BJ (cell line): ENCODE measurements at places on chromosomes 7 and 10. TPM values are rescaled to one million over a fixed set of nuclear protein-coding genes. Genes with fewer than 3 reads are reported as not detected.

DNA sequence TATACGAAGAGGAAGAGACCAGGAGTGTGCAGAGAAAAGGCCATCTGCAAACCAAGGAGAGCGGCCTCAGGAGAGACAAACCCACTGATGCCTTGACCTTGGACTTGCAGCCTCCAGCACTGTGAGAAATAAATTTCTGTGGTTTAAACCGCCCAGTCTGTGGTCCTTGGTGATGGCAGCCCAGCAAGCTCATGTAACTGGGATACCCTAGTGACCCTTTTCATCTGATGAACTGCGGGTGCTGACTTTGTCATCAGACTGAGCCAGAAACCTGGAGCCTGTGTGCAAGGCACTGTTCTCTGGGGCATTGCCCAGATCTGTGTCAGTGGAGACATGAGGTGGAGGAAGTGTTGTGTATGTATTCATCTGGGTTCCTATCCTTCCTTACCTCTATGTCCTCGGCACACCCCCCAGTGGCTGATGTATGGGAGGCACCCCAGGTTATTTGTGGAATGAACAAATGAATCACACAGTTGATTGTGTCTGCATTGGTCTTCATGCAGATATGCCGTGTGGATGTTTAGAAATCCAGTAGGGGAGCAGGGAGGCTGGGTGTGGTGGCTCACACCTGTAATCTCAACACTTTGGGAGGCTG, 64.5 kb upstream of the BTBD16 start:
- no peak for DNase-seq

GRCh38 chr7:40371806-40372440, 237.1 kb downstream of the SUGCT start:
- no peak for DNase-seq

DNA sequence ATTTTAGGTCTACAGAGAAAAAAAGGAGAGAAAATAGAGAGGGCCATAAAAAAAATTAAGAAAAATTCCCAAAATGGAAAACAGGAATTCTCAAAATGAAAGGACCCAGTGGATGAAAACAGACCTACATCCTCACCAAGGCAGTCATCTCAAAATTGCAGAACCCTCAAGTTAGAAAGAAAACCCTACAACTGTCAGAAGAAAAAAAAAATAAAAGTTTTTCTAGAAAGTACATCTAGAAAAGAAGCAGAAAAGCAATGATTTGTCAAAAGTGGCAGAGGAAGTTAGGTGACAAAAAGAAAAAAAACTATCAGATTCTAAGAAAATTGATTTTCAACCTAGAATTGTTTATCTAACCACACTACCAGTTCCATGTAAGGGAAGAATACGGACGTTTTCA, 167.6 kb upstream of the LRGUK start:
- no peak for DNase-seq

DNA sequence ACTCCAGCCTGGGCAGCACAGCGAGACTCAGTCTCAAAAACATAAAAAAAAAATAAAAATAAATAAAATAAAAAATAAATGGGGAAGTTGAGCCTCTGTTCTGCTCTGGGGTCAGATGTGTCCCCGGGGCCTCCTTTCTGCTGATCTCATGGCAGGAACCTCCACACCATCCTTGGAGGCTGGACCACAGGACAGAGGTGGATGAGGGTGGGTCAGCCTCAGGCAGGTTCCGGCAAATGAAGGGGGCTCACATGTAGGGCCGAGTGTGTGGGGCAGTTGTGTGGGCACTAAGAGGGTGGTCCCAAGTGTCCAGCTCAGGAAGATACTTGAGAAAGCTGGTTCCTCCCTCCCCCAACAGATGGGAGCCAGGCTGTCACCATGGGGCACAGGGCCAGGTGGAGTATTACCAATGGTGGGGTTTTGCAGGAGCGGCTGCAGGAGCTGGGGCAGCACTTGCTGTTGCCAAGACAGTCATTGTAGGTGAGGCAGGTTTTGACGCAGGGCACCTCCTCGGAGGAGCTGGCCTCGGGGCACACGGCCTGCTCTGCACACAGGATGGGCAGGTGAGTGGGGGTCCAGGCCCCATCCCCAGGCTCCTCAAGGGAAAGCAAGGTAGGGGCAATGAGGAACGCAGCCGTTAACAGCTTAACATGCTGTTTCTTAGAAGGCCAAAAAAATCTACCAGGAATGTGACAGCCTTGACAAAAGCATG, 13.9 kb upstream of the TBRG4 start:
- no peak for DNase-seq

SLC16A12 gene
- polyA plus RNA-seq: 0.02 and 0.06 TPM in 2 replicates
